ENCODE measurements at places on chromosomes 6 and 20.
A peak's percentile ranks its signal among the peaks of the same experiment; 100 is the strongest.

- DNase-seq: peak; percentile 25
Measured at GRCh38 chr6:130625825-130626527, 201.2 kb upstream of the SMLR1 start.

- no peak for DNase-seq
Measured at GRCh38 chr6:106124437-106125430, 38.6 kb downstream of the PRDM1 start.

GRCh38 chr6:49576618-49577017, 26.1 kb downstream of the C6orf141 start:
- DNase-seq: no peak

DNA sequence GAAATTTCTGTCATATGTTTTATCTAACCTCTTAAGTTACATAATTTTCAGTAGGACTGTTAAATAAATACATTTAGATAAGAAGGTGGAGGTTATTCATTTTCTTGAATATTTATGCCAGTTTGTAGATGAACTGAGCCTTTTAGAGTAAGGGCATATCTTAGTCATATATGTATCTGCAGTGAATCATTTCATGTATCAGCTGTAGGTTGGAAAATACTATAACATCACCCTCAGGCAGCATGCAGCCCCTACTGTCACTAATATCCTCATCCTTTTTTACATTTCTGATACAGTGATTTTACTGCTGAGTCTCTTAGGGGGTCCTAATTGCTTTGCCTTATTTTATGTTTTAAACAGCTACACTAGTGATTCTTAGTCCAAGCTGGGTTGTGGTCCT, 19.5 kb upstream of the SUMO4 start:
- DNase-seq: no peak

GRCh38 chr20:59299945-59300332, 472 bp upstream of the EDN3 start:
- DNase-seq: no peak

DNA sequence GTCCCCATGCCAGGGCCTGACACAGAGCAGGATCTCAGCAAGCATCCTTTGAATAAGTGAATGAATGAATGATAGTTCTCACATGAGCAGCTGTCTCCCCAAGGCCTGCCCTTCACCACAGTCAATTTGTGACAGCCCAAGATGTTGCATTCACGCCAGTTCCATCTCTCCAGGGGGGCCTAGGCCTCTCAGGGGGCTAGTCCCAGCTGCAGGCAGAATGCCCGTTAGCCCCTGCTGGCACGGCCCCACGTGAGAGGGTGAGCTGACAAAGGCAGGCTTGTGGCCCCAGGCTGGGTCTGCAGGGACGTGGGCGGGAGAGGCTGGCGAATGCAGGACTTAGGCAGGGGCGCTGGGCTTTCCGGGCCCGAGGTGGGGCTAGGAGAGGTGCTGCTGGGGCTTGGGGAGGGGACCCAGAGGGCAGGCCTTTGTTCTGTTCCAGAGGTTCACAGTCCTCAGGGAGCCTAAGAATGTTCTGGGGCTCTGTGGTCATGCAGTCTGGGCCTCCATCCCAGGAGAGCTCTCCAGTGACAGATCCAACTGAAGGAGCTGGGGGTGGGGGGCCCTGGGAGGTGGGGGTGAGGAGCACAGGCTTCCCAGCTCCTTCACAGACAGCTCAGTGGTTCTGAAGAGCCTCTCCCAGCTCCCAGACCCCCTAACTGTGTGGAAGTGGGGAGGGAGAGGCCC, 30.5 kb upstream of the TLDC2 start:
- DNase-seq: no peak

DNA sequence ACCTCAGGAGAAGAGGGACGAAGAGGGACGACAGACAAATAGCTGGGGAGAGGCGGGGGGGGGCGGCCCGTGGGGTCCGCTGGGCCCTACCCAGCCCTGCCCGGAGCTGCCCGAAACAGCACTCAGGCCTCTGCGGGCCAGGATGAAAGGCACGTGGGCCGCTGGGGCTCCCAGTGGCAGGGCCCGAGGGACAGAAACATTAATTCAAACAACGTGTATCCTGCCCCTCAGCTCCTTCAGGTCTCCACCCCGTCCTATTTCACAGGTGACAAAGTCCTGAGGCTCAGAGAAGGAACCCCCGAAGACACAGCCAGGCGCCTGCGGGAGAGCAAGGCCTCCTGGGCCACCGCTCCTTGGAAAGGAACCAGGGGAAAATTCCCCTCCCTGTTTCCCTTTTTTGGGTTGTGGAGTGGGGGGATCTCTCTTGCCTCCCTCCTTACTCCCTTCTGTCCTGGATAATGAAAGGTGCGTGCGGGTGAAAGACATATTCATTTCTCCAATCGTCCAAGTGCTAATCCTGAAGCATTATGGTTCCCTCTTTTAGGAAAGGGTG, 93.3 kb downstream of the RNASET2 start:
- no peak for DNase-seq

- no peak for DNase-seq
Measured at GRCh38 chr6:97203343-97203742, 79.7 kb downstream of the MMS22L start.

DNA sequence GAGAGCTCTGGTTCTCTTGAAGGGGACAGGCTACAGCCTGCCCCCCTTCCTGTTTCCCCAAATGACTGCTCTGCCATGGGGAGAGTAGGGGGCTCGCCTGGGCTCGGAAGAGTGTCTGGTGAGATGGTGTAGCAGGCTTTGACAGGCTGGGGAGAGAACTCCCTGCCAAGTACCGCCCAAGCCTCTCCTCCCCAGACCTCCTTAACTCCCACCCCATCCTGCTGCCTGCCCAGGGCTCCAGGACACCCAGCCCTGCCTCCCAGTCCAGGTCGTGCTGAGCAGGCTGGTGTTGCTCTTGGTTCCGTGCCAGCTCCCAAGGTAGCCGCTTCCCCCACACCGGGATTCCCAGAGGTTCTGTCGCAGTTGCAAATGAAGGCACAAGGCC, 9.8 kb downstream of the VEGFA start:
- DNase-seq: no peak

- no peak for DNase-seq
Measured at GRCh38 chr6:29685718-29686326, 4.9 kb upstream of the ZFP57 start.

DNA sequence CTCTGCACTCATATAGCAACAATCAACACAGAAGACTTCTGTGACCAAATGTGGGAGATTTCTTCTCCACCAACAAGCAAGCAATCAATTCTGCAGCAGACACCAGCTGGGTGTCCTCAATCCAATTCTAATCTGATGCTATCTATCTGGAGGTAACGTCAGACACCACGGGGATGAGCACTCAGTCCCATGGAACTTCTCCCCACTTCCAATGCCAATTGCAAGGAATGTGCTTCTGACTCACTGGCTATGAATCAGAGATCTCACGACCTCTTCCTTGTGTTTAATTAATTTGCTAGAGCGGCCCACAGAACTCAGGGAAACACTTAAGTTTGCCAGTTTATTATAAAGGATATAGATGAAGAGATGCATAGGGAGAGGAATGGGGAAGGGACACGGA, 103.5 kb upstream of the SIRPG start:
- DNase-seq: no peak

GRCh38 chr6:22878706-22879105, 309.3 kb downstream of the HDGFL1 start:
- DNase-seq: no peak

GRCh38 chr20:57546956-57547649, 13.8 kb upstream of the PCK1 start:
- DNase-seq: no peak
